ENCODE measurements at places on chromosomes 13 and 19.

DNA sequence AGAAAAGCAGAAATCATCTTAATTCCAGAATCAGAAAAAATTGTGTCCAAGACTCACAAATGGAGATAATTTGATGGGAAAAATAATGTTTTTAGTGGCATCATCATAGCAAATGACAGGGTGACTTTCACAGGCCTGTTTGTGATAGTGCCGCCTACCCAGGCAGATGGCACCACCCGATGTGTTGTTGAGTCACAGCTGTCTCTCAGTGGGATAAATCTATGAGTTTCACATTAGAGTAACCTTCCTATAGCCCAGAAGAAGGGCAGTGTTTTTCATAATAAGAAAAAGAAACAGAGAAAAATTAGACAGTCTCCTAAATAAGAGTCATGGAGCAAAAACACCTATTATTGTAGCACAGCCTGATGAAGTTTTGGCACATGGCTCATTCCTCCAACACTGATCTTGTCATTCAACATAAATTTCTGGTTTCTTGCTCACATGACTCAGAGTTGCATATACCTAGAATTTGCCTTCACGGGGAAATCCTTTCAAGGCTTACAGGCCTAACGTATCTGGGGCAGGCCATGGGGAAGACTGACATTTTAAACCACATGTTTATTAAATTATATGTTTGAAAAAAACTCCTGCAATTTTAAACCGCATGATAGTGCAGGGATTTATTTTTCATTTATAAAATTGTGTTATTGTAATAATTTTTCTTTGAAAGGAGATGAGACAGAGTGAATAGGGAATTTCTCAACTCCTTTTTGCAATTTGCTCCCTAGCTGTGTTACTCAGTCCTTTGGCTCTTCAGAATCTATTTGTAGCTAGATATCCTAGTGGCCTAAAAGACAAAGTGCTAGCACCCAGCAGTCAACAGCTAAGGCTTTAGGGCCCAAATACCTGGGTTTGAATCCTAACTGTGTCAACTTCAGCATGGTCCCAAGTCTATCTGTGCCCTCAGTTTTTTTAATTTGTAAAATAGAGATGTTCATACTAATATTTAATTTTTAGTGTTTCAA, 393.7 kb downstream of the NDFIP2 start:
- peak; percentile 36 for DNase-seq

- DNase-seq = no peak
These were observed 6.5 kb upstream of the HNRNPM start for GRCh38 chr19:8438236-8438635.

GRCh38 chr13:49053215-49053614, 77.5 kb downstream of the FNDC3A start:
- no peak for DNase-seq

DNA sequence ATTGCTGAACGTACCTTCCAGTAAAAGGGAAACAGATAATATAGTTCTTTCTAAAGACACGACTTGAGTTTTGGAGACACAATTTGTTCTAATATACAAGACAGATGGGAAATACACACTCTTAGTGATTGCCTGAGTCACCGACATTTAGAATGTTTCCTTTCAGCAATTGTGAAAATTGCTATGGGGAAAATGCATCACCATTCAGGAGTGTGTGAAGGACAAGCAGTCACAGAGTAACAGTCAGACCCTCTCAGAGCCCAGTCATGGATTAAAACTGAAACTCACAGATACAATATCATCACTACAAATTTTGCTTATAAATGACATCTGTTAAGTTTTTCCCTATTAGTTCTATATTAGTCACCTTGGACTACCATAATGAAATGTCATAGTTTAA, 286.1 kb downstream of the SPRY2 start:
- DNase-seq = no peak

DNA sequence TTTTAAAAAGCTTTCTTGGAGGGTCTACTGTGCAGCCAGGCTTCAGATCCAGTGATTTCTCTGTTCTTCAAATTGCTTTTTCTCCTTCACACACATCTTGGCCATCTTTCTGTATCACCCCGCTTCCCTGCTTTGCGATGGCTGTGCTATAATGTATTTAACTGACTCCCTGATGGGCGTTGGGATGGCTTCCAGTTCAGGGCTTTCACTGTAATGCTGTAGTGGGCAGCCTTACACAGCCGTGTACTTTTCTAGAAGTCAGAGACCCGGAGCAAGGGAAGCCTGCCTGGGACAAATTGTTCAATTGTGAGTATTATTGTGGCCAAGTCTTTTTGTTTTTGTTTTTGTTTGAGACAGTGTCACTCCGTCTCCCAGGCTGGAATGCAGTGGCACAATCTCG, 19.4 kb upstream of the PAK4 start:
- no peak for DNase-seq

DNA sequence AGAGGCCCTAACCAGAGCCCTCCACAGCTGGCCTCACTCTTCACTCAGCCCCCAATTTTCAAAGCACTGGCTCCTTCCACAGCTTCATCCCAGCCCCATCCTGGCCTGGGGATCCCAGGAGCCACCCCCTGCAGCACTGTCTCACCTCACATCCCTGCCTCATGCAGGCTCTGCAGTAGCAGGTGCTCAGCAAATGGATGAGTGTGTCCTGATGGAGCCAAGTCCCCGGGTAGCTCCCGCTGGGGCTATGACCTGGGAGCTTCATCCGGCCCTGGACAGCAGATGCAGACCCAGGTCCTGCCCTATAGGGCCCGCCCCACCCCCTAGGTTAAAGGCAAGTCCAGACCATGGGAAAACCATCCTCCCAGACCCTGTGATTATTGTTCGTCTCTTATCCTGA, 143.2 kb upstream of the ZNF507 start:
- no peak for DNase-seq

DNA sequence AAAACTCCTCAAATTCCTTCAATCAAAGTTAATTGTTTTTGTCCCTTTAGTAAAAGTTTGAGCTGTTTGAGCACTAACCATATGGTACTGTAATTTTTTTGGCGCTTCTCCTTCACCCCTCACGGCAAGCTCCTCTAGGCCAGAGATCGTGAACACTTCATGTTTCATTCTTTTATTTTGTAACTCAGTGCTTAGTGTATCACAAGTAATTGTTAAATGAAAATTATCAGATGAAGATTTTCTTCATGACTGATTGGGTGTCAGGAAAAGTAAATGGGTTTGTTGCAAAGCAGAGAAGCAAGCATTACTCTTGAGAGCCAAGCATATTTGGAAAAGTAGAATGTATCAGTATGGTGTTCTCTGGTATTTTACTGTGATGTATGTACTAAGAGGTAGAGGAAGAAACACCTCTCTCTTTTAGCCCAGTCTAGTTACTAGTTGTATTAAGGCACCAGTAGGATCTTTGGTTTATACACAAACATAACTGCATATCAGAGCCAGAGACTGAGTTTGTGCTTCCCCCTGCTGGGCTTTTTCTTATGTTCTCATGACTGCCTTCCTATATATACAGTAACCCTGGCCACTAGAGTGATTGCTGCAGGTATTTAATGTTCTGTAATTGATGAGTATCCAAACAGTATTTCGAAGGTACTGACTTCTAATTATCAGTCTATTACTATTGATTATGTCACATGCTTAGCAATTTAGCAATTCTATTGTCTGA, 202.3 kb upstream of the KLHL1 start:
- no peak for DNase-seq

DNA sequence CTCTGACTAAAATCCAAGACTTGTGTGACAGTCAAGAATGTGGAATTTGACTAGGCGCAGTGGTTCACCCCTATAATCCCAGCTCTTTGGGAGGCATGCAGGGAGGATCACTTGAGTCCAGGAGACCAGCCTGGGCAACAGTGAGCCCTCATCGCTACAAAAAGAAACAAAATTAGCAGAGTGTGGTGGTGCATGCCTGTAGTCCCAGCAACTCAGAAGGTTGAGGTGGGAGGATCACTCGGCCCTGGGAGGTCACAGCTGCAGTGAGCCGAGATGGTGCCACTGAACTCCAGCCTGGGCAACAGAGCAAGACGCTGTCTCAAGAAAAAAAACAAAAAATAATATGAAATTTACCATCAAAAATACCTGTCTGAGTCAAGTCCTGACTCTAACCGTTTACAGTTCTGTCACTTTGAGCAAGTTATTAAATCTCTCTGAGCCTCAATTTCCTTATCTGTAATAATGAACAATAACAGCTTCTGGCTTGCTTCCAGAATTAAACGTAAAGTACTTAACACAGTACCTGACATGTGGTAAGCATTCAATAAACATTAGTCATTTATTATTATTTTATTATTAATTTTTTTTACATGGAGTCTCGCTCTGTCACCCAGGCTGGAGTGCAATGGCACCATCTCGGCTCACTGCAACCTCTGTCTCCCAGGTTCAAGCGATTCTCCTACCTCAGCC, 204.6 kb upstream of the TSC22D1 start:
- DNase-seq = no peak

- no peak for DNase-seq
These were observed 43.0 kb downstream of the DIAPH3 start for GRCh38 chr13:60120617-60121336.

- DNase-seq = peak; percentile 42
These were observed 43.7 kb upstream of the ADGRE5 start for GRCh38 chr19:14337510-14337909.

- DNase-seq = no peak
These were observed 21.6 kb downstream of the RAB20 start for GRCh38 chr13:110539894-110540293.

DNA sequence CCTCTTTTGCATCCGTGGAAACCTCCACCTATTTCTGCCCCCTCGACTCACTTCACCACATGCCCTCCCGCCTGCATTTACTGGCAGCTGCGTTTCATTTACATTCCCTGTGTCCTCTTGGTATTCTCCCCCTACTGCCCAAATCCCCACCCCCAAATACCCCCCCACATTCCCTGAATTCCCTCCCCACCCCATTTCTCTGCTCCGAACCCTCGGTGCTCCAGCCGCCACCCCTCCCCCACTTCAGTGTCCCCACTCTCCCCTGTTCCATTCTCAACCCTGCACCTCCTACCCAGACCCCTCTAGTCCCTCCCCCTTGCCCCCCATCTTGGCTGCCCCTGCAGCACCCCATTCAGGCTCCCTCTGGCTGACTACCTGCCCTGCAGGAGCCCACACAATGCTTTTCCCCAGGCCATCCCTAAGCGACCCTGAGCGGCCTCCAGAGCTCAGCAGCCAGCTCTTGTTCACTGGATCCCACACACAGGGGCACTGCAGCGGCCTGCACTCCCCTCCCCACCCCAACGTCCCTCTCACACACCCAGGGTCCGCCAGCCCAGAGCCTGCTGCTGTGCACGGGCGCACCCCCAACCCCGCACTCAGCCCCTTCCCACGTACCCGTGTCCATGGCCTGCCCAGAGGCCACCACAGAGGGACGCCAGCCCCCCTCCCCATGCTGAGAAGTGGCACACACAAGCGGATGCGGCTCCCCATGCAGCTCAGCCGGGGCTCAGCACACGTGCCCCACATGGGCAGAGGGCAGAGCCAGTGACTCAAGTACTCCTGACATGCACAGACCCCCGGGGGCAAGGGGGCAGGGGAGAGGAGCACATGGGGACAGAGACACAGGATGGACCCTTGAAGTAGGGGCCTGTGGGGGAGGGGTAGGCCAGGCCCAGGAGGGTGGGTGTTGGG, 26.3 kb downstream of the SHANK1 start:
- DNase-seq = no peak
